Esophagus squamous epithelium (tissue), 5 donors: ENCODE measurements at places on chromosomes 1 and 21. TPM values are rescaled to one million over a fixed set of nuclear protein-coding genes. Genes with fewer than 3 reads are reported as not detected.

GRCh38 chr1:234848972-234849649 is 239.1 kb upstream of the IRF2BP2 start:
- DNase-seq: no peak

DNA sequence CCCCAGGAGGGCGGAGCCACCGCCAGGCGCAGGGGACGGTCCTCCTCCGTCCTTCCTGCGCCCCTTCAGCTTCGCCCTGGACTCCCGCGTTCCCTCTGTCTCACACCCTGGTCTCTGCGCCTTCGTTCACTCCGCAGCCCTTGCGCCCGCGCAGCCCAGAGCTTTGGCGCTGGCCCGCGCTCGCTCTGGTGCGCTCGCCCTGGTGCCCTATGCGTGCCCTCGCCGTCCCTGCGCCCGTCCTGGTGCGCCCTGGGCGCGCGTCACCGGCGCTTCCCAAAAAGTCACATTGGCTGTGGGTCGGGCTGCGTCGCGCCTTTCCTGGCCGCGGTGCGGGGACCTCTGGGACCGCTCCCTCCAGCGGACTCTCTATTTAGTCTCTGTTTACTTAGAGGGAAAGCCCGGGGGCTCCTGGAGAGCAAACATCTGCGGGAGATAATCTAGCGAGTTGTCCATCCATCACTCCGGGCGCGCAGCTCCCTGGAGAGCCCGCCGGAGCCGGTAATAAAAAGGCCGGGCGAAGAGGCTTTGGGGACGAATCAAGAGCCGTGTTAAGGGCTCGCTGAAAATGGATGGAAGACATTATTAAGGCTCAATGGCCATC is 178.6 kb downstream of the PRDM16 start:
- DNase-seq: no peak

- DNase-seq: no peak
These were observed 72.2 kb upstream of the SELENON start for GRCh38 chr1:25727635-25728286.

DNA sequence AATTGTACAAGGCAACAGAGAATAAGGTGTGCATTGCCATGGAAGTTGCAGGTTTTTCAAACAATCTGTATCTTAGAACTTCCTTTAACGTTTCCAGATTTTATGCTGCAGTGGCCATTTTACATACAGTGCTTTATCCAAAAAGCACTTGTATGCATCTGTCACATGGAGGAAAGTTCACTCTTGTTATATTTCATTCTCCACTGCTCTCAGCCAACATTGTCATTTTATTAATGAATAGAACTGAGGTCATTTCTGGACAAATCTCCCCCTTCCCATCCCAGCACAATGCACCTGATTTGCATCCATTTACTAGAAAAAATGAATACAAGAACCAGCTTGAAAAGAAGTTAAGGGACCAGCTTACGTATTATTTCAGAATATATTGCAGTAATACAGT is 342.0 kb downstream of the USP25 start:
- no peak for DNase-seq

DNA sequence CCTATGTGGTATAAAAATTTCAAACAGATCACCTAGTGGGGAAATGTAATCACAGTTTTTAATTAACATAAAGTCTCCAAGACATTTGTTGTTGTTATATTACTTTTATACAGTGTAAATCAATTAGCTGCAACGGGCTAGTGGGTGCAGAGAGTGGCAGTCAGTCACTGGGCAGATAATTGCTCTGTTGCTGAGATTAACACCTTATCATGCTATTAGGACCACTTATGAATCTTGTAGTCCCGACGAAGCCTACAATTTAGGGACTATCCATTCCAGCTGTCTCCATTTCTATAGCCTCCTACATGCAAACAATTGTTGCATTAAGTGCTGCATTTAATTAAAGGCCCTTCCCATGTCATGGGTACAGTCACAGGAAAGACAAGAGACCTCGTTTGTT is 158.9 kb upstream of the PROX1 start:
- no peak for DNase-seq

DNA sequence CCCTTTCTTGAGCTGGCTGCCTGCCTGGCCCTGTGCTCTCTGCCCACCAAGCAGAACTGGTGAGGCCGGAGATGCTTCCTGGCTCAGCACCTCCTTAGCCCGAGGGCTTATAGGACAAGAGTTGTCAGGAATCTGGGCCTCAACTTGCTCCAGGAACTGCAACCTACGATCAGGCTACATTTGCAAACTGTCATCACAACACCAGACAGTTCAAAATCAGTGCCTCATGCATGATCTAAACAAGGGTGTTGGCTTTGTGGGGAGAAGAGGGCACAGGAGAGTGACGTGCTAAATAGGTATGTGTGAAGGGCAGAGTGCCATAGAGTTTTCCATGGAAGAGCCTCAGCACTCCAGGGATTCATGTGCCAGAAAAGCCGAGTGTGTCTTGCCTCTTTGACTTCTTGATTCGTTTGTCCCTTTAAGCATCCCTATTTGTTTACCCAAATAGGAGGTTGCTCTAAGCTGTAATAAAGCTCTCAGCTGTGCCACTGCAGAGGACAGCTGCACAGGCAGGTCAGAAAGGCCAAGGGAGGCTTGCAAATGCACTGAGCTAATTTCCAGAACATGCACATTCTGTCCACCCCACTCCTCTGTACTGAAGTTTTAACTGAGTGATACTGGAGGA is 30.2 kb upstream of the NEK2 start:
- no peak for DNase-seq

- DNase-seq: no peak
These were observed 29.5 kb upstream of the JUN start for GRCh38 chr1:58813361-58813760.

DNA sequence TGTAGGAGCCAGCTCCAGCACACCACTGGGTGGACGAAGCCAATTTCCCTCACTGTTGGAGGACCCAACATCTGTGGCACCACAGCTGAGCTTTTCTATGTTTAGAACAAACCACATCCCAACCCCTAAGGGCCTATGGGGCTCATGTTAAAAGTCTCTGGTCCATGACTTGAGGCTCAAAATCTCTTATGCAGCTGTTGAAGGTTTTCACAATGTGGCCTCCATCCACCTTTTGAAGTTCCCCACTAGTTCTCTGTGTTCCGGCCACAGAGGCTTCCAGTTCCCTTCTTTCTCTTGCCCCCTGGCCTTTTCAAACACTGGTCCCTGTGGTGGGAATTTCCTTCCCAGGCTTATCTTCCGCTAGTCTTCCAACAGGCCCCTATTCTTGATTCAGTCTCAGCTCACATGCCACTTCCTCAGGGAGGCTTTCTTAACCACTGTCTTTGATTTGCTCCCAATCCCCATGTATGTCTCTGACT is 3.9 kb upstream of the IFNLR1 start:
- DNase-seq: no peak

MYBPH gene
- total RNA-seq: not detected

GJB4 gene
- 6.7 TPM for total RNA-seq

OR10Z1 gene
- not detected for total RNA-seq
